ENCODE measurements at places on chromosomes 12 and 14. TPM values are rescaled to one million over a fixed set of nuclear protein-coding genes. Genes with fewer than 3 reads are reported as not detected.

DNA sequence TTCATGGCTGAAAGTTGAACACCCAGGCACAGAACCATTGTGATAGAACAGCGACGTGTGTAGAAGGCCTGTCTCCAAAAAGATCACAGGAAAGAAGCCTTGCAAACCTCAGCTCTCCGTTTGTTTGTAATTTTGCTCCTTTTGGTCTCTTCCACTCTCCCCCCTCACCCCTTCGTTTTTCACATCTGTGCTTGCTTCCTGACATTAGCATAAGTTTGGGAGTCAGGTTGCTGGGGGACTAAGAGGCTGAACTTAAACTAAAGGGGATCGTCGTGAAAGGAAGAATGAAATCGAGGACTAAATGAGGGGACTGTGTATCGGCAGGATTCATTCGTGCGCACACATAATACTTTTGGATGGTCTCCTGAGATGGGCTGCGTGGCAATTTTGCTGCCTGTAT is 200.6 kb downstream of the BCAT1 start:
- no peak for DNase-seq

- no peak for DNase-seq
Measured at GRCh38 chr12:53966385-53967133, 6.4 kb upstream of the HOXC11 start.

DNA sequence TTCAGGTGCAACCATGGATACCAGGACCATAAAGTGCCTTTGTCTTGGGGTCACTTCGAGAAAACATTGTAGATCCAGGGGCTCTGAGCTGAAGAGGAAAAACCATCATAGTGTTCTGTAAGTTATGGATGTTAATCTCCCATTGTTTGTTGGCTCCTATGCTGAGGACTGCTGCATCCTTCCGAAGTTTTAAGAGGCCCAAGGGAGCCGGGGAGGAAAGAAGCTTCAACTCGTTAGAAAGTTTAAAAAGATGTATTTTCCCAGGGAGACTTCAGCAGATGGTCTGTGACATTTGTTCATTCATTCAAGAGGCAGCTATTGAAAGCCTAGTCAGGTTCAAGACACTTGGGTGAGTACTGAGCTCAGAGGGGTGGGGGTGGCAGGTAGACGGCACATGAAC is 378.8 kb upstream of the TBX3 start:
- DNase-seq: no peak

- no peak for DNase-seq
Measured at GRCh38 chr12:101044512-101045059, 165.5 kb downstream of the SLC5A8 start.

- no peak for DNase-seq
Measured at GRCh38 chr14:77267937-77268699, 2.9 kb downstream of the NGB start.

GRCh38 chr14:91374287-91374878 is 43.2 kb downstream of the CCDC88C start:
- DNase-seq: no peak

DNA sequence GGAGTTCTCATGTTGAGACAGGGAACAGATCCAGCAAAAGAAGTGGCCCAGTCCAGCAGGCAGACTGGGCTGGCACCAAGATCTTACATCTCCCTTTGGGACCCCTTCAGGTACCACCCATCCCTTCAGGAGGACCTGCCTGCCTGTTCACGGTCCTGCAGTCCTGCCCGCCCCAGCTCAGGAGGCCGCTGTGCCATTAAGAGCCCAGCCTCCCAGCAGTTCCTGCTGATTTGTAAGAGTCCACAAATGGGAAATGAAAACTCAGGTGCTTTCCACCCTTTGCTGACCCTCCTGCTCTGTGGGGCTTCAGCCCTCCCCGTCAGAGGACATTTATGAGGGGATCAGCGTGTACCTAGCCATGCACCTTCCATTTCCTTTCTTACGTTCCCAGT is 39.5 kb downstream of the C14orf132 start:
- no peak for DNase-seq

Gene PLEK2
- 0.81 TPM for total RNA-seq

Gene CLEC2D
- 320 TPM for total RNA-seq

Gene SLC38A4
- total RNA-seq: not detected

Gene NGDN
- 88.7 TPM for total RNA-seq

Gene ASB2
- 98.0 TPM for total RNA-seq

Gene LRFN5
- not detected for total RNA-seq

Measured in CD8-positive, alpha-beta memory T cell (primary cell).